NCI-H460 (cell line): ENCODE measurements at places on chromosomes 11 and 22. TPM values are rescaled to one million over a fixed set of nuclear protein-coding genes. Genes with fewer than 3 reads are reported as not detected.

DNA sequence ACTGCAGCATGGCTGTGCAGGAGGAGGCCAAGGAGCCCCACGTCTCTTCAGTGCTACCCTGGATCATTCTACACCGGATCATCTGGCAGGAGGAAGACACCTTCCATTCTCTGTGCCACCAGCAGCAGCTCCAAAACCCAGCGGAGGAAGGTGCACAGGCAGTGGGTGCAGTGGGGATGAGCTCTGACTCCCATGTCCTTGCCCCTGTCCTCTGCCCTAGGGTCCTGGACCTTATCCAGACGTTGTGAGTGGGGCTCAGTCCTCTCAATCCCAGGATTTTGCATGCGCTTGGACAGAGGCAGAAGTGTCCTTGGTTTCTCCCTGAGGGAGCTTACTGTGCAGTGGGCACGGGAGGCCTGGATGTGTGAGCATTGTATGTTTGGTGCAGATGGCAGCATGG lies 61.3 kb downstream of the CABIN1 start:
- DNase-seq: no peak

DNA sequence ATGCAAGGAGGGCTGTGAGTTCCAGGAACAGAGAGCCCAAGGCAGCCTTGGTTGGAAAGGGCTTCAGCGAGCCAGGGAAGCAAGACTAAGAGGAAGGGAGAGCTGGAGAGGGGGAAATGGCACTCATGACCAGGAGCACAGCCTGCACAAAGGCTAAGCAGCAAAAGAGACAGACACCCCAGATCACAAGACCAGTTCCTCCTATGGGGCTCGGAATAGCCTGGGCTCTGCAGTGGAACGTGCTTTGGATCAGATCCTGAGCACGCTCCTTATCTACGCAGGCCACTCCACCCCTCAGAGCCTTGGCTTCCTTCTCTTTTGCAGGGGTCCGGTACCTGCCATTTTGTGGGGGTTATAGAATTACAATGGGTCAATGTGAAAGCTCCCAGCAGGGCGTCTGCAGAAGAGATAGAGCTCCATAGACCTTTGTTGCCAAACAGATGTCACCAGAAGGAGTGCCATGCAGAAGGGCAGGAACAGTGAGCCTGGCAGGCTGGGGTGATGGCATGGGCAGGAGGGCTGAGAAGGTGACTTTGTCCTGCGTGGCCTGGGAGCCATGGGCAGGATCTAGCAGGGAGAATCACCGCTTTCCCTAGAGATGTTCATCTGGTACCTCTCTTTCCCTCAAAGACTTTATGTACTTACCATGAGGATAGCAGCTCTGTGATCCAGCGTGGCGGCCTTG lies 33.8 kb downstream of the ZC3H7B start:
- no peak for DNase-seq

- DNase-seq: no peak
Observed at GRCh38 chr22:44441401-44442185, 56.4 kb downstream of the RTL6 start.

GRCh38 chr11:24585192-24585591 lies 88.3 kb downstream of the LUZP2 start:
- no peak for DNase-seq

DNA sequence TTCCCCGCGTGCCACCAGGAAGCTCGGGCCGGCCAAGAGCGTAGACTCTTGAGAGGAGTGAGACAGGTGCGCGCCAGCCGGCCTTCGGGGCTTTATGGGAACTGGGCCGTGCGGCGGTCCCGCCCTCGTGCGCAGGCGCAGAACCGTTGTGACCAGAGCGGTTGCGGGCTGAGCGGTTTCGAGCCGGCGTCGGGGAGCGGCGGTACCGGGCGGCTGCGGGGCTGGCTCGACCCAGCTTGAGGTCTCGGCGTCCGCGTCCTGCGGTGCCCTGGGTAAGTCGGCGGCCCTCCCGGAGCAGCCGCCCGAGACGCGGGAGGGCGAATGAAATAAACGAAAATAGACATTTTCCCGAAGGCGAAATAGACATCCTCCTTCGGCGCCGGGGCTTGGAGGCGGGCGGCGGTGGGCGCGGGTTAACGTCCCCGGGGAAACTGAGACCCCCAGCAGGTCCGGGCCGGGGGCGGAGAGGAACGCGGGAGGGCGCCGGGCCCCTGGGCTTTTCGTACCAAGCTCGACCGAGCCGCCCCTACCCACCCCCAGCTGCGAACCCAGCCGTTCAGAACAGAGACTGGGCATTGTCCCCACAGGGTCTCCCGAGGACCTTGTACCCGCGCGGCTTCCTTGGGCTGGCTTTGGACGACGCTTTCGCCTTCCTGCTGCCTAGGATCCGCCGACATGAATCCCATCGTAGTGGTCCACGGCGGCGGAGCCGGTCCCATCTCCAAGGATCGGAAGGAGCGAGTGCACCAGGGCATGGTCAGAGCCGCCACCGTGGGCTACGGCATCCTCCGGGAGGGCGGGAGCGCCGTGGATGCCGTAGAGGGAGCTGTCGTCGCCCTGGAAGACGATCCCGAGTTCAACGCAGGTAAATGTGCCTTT lies at the start of gene ASRGL1:
ASRGL1 (plus strand) TSS at position 146 of the 879 bp plus-strand sequence; CDS start at position 676, 530 bp downstream.
- peak; percentile 46 for DNase-seq

- no peak for DNase-seq
Observed at GRCh38 chr11:11313902-11314692, 39.0 kb downstream of the CSNK2A3 start.

DNA sequence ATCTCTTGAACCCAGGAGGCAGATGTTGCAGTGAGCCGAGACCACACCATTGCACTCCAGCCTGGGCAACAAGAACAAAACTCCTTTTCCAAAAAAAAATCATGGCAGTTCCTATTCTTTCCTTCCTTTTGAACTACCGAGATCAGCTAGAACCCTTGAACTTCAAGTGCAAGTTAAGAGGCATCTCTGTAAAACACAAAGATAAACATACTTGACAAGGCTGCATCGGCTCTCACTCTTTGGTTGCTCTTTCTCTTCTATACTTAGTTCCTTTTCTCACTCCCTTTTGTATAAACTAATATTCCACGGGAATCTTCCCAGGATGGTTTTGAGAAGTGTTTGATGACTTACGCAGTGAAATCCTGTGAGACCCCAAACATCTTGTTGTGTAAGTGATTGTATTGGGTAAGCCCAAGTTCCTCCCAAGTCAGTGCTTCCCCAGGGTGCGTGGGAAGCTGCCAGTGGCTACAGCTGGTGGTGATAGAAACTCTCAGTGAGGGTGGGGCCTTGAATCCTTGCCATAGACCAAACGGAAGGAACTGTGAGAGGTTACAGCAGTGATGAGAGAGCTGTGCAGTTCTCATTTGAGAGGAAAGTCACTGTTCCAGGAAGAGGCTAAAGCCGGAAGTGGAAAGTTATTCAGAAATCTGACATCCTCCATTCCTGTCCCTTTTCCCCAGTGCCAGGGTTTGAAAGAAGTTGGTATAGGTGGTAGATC lies 24.1 kb upstream of the CDC42EP2 start:
- DNase-seq: peak; percentile 82

- no peak for DNase-seq
Observed at GRCh38 chr11:18578975-18579598, 9.4 kb downstream of the UEVLD start.

GRCh38 chr11:107215010-107215409 lies 196.7 kb upstream of the GUCY1A2 start:
- no peak for DNase-seq

GRCh38 chr11:115050756-115051155 lies 372.4 kb downstream of the NXPE2 start:
- no peak for DNase-seq

DNA sequence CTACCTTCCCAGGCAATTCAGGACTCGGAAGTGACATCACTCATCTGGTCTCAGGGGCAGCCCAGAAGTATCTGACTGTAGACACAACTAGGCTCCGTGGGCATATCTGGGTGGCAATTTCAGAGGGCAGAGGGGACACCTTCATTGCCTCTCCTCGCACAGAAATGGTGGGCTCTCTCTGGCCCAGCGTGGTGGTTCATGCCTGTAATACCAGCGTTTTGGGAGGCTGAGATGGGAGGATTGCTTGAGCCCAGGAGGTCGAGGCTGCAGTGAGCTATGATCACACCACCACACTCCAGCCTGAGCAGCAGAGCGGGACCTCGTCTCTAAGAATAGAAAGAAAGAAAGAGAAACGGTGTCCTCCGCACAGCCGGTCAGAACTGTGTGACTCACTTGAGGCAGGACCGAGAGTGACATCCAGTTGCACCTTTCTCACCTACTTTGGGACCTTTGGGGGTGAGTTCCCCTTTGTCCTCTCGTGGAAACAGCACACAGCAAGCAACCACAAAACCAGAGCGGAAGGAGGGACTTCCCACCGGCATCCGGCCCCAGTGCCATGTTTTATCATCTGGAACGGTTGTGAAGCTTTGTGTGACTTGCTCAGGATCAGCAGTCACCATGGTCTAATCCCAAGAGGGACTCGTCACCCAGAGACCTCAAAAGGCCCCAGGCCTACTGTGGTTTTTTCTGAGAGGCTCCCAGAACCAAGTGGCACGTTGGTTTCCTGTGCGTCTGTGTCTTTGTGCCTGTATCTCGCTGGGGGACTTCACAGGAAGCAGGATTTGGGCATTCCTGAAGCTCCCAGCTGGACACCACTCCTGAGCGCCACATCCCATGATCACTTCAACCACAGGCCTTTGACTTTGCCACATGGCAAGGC lies 38.4 kb upstream of the EMID1 start:
- DNase-seq: no peak

- no peak for DNase-seq
Observed at GRCh38 chr22:23775779-23776375, 3.2 kb downstream of the MMP11 start.

DNA sequence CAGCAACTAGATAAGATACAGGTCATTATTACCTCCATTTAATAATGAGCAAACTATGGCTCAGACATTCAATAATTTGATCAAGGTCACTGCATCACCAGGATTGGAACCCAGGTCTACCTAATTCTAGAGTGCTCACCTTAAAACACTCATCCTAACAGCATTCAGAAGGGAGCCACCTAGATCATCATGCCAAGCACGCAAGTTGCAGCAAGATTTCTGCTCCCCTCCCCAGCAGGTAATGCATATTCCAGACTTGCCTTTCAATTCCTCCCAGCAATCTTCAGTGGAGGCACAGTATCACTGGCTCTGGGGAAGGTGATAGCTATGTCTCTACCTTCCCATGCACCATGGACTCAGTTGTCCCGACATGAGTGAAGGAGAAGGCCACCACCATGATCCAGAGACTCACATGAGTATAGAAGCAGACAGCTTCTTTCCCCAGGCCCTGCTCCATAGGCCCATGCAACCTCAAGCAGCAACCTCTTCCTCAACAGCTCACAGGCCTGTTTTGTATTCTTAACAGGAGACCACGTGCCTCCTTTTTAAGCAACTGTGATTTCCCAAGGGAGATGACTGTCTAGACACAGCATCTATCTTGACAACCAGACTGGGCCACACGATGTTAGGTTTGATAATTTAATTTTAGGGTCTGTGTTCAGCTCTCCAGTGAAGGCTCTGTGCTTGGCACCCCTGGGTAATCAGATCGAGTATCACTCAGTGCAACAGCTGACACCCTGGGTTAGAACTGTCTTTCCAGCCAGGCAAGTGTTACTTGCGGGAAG lies 36.4 kb downstream of the RAB30 start:
- no peak for DNase-seq

- no peak for DNase-seq
Observed at GRCh38 chr11:97814325-97814959, 1206.3 kb upstream of the CNTN5 start.

- no peak for DNase-seq
Observed at GRCh38 chr11:9651899-9652748, 11.8 kb upstream of the SWAP70 start.

DNA sequence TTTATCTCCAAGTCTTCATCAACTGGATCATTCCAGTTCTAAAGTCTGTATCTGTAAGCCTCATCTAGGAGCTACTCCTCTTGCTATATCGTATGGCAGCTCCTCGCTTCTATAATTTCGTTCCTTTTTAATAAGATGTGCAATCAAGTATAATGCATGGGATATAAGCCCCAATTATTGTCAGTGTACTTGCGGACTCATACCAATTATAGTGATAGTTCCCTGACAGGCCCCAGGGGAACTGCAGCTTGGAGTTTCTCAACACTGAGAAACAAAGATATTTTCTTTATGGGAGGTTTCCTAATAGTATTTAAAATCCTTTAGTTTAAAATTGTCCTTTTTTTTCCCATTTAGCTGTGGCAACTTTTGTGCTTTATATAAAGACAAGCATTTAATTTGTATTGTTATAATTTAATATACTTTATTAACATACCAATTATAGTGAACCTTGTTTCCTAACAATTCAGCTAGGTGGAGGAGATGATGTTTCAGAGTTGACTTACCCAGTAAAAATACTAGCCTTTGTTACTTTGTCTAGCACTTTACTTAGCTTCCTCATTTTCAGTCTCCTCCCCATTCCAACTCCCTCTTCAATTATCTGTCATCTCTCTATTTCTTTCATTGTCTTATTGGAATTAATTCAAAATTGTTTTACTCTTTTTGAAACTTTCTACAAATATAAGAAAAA lies 25.3 kb upstream of the DDX17 start:
- no peak for DNase-seq

DNA sequence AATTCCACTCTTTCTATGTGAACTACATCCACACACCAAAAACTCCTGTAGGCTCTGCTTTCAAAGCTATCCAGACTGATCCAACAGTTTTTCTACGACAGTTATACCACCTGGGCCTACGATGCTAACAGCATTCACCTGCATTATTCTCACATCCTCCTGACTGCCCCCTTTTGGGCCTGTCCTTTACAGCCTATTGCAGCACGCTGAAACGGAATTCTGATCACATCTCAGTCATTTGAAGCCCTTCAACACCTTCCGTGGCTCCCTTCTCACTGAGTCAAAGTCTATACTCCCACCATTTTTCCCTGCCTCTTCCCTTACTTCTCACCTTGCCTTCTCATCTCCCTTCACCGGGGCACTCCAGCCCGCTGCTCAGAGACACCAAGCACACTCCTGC lies 791.3 kb upstream of the KIRREL3 start:
- no peak for DNase-seq

DNA sequence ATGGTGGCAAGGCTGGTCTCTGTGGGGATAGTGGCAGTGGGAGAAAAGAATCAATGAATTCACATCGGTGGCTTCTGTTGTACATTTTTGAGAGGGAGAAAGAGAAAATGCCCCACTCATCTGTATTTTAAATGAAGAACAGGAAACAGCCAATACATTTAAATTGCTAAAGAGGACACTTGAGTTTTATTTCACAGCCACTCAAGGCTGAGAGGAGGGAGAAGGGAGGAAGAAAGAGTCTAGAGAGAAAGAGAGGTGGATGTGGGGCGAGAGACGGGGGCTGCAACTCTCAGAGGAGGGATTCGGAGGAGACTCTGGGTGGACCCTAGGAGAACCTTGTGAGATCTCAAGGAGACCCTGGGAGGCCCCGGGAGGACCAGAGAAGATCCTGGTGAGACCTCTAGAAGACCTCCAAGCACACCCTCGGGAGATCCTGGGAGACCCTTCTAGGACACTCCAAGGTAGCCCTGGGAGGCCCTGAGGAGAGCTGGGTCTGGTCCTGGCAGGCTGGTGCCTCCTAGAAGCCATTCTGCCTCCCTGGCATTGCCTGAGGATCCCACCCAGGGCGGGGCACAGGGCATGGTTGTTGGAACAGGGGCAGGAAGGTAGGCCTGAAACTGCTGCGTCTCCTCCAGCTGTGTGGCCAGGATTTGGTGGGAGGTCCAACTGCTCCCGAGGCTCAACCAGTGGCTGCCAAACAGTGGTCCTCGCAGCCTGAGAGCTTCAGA lies 91.0 kb upstream of the SHISAL1 start:
- DNase-seq: no peak

Gene SLC37A4
- total RNA-seq: 12.8 and 14.0 TPM in 2 replicates

Gene PRR5L
- total RNA-seq: 50.0 and 54.0 TPM in 2 replicates

Gene HOATZ
- total RNA-seq: not detected in 2 replicates

Gene CCDC157
- total RNA-seq: 0.45 and 0.58 TPM in 2 replicates

Gene GGTLC2
- total RNA-seq: not detected in 2 replicates

Gene SCGB2A2
- not detected in 2 replicates for total RNA-seq

Gene SLC6A5
- total RNA-seq: not detected in 2 replicates

Gene CCDC15
- total RNA-seq: 1.8 and 2.3 TPM in 2 replicates

Gene CCDC73
- 0.12 TPM in 1 of 2 replicates, not detected in the other for total RNA-seq

Gene OR4A16
- not detected in 2 replicates for total RNA-seq

Gene LRRN4CL
- total RNA-seq: 0.02 TPM in 1 of 2 replicates, not detected in the other
